Activated naive CD4-positive, alpha-beta T cell treated with anti-CD3 and anti-CD28 coated beads for 36 hours (primary cell): ENCODE measurements at places on chromosomes 11 and 22.
A peak's percentile ranks its signal among the peaks of the same experiment; 100 is the strongest.

- peak; percentile 89 for DNase-seq
- peaks cover 3% of the 10 kb centered on the region for H3K27me3 ChIP-seq
- no peaks in the 10 kb centered on the region for H3K36me3 ChIP-seq
- H3K4me3 ChIP-seq, result no peak overlapping the region
- no peak overlapping the region for H3K27ac ChIP-seq
Observed at GRCh38 chr11:127843483-127844396, 743.6 kb downstream of the ETS1 start.

DNA sequence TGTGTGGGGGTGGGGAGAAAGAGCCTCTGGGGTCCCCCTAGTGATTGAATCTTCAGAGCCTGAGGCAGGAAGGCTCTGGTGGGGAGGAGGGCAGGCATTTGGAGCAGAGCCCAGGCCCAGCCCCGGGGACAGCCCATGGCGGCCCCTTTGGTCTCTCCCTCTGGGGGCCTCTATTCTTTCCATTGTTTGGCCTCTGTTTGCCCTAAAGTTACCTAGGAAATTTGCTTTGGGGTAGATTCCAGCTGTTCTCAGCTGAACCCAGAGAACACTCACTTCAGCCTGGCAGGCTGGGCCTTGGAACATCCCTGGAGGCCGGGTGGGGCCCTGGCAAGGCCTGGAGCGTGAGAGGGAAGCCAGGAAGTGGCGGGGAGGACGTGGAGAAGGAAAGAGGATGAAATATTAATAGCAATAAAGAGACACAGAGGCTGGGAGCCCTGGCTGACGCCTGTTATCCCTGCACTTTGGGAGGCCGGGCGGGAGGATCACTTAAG, 22.9 kb upstream of the A4GALT start:
- no peaks in the 10 kb centered on the region for H3K27me3 ChIP-seq
- H3K27ac ChIP-seq, result no peak overlapping the region
- DNase-seq, result no peak

GRCh38 chr22:46108564-46109473, 41.5 kb upstream of the PPARA start:
- H3K27me3 ChIP-seq, result no peaks in the 10 kb centered on the region
- H3K27ac ChIP-seq, result peak overlapping the region; percentile 56
- no peaks in the 10 kb centered on the region for H3K4me1 ChIP-seq
- no peak overlapping the region for H3K4me3 ChIP-seq
- H3K36me3 ChIP-seq, result no peaks in the 10 kb centered on the region

DNA sequence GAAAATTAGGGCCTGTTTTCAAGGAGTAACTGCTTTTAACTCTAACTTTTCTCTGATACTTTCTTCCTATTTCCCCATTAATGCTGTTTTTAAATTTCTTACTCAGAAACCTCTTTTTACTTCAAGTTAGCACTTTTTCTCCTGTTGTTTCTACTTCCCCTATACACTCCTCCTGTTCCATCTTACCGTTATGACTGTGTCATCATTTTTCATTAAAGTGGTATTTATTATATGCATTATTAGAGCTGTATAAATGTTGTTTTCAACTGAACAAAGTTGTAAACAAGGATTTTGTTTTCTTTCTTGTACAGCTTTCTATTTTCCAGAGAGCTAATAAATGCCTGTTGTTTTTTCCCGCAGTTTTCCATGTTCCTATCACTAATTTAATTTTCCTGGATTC, 84.6 kb downstream of the EXT2 start:
- H3K36me3 ChIP-seq, result peaks cover 12% of the 10 kb centered on the region
- no peak overlapping the region for H3K27ac ChIP-seq
- no peak for DNase-seq
- H3K4me1 ChIP-seq, result no peaks in the 10 kb centered on the region

DNA sequence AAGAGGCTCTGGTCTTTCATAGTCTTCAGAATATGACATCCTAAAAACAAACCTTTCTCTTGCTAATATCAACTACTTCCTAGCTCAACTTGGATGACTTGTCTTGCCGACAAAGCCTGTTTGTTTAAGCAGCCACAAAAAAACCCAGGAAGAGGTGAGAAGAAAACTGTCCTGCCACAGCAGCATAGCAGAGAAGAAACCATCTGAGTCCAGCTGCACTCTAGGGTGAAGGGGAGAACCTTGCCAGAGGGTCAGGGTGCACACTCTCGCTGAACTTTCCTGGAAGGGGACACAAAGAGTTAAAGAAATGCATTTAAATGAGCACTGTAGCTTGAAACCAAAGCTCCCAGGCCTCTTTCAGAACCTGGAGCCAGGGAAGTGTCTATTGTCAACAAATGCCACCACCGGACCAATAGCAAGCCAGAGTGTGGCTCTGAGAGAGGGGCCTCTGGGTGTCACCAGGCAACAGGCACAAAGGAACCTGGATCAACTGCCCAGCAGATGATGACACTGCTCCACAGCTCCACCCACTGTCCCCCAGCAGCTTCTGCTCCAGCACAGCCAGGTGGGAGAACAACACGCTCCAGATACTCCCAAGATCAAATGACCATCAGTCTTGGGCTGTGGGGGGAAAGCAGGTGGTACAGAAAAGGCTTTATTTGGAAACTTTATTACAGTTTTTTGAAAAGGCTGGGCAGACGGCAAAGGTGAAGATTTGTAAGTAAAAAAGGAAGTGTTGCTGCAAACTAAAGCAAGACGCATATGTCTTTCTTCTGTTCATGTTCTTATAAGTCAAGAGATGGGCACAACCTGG, 105.7 kb downstream of the RASSF10 start:
- no peaks in the 10 kb centered on the region for H3K4me1 ChIP-seq
- no peak overlapping the region for H3K27ac ChIP-seq
- H3K4me3 ChIP-seq, result no peak overlapping the region
- peak; percentile 13 for DNase-seq
- H3K27me3 ChIP-seq, result peaks cover 17% of the 10 kb centered on the region

DNA sequence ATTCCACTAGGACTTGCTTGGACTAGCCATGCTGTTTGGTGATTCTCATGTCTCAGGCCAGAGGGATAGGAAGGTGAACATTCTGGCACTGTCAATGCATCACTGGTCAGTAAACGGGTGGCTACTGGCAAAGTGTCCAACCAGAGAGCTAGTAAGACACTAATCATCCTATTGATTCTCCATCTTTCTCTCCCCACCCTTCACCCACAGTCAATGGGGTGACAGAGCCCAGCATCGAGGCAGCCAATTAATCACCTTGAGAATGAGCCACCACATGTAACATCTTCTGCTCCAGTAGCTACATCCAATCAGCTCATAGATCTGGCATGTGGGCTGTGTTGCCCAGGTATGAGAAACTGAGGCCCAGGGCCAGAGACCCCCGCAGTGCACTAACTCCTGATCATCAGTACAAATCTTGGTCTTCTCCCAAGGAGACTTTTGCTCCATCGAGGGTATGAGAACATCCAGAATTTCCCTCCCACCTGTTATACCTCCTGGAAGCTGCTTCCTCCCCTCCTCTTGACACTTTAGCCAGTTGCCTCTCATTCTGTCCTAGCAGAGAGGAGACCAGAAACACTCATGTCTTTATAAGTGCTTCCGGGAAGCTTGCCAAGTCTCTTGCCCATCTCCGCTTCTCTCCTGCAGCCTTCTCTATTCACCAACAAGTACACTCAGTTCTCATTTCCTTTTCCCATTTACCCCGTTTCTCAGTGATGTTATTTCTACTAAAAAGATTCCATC, 17.0 kb downstream of the HTR3A start:
- peaks cover 24% of the 10 kb centered on the region for H3K27me3 ChIP-seq
- no peak for DNase-seq
- no peak overlapping the region for H3K4me3 ChIP-seq
- no peaks in the 10 kb centered on the region for H3K36me3 ChIP-seq
- no peaks in the 10 kb centered on the region for H3K4me1 ChIP-seq

DNA sequence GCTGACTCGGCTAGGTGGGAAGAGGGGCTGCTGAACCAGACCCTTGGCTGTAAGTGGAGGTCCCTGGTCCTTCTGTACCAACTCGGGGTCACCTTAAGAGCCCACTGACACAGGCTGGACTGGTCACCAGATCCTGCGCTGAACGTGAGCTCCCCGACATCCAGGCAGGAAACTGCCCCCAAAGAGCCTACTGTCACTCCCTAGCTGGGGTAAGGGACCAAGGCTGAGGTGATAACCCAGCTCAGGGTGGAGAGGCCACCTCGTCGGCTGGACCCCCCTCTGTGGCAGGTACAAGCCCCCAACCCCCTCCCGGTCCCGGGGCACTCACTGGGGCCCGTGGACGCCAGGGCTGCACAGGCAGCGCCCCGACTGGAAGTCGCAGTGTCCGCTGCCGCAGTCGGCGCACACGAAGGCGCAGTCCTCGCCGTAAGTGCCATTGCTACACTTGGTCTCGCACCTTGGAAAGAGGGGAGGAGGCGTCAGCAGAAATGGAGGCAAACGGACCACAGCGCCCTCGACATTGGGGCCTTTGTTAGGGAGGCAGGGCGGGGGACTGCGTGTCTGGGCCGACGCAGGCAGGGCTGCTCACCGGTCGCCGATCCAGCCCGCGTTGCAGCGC, 7.4 kb downstream of the SCARF2 start:
- peak overlapping the region; percentile 74 for H3K4me3 ChIP-seq
- DNase-seq, result no peak
- no peak overlapping the region for H3K27ac ChIP-seq

DNA sequence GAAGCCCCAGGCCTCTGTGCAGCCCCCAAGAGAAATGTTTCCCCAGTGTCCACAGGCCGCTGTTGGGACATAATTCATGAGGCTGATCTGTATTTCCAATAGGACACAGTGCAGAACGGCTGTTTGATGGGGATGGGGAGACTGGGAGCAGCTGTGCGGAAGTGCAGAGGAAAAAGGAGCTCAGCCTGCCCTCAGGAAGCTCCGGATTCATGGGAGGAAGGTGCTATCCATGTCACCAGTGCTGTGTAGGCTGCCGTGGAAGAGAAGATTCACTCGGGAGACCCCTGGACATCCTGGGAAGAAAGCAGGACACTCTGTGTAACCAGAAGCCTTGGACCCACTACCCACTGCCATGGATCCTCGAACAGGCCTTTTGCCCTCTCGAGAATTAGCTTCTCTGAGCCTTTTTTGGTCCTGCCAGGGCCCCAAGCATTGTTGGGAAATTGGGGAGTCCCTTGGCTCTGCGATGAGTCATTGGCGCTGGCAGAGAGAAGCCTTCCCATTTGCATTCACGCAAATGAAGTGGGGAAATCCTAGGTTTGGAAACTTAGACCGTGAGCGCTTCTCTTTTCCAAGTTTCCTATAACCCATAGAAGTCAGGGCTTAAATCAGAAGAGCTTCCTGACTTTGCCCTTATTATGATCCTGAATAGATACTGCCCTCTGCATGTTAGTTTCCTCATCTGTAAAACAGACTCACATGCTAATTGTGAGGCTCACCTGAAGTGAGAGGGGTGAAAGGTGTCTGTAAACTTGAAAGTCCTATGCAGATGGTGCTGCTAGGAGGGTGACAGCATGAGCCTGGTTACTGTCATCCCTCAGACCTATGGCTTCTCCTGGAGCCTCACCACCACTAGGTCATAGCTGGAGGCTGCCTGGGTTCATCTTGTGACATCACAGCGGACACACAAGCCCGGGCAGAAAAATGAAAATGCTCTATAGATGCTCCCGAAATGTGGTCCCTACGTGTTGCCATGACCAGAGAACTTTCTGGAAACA, 229.2 kb upstream of the B3GAT1 start:
- H3K27ac ChIP-seq, result no peak overlapping the region
- H3K4me3 ChIP-seq, result no peak overlapping the region
- no peaks in the 10 kb centered on the region for H3K4me1 ChIP-seq

DNA sequence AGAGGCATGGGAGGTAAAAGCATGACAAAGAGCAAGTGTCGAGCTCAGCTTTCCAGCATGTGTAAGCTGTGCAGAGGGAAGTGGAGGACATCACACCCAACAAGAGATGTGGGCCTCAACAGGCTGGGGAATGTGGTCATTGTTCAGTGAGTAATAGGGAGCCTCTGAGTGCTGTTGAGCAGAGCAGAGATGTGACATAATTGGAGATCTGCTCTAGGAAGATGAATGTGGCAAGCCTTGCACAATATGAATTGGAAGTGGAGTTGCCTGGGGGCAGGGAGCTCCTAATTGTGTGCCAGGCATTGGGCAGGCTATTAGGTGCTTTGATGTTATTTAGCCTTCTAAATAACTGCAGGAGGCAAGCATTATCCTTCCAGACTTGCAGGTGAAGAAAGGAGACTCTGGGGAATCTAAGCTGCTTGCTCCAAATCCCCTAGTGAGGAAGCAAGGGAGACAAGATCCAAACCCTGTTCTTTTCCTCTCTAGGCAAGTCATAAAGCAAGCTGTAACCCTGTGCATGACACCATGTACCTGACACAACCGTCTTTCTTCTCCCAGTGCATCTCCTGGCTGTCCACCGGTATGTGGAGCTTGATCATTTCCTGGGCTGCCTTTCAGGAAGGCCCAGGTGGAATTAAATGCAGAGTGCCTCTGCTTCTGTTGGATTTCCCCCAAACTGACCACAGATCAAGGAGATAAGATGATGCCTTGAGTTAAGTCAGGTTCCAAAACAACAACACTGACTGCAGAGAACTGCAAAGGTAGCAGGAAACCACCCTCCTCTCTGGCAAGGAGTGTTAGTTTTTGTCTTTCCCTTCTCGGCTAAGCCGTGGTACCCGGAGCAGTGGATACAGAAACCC, 221.4 kb downstream of the TENM4 start:
- H3K36me3 ChIP-seq, result no peaks in the 10 kb centered on the region
- H3K4me3 ChIP-seq, result no peak overlapping the region
- H3K4me1 ChIP-seq, result no peaks in the 10 kb centered on the region
- DNase-seq, result no peak

GRCh38 chr11:20048246-20048645, 112.0 kb downstream of the DBX1 start:
- no peaks in the 10 kb centered on the region for H3K36me3 ChIP-seq
- no peak overlapping the region for H3K4me3 ChIP-seq
- H3K4me1 ChIP-seq, result no peaks in the 10 kb centered on the region
- no peak overlapping the region for H3K27ac ChIP-seq

DNA sequence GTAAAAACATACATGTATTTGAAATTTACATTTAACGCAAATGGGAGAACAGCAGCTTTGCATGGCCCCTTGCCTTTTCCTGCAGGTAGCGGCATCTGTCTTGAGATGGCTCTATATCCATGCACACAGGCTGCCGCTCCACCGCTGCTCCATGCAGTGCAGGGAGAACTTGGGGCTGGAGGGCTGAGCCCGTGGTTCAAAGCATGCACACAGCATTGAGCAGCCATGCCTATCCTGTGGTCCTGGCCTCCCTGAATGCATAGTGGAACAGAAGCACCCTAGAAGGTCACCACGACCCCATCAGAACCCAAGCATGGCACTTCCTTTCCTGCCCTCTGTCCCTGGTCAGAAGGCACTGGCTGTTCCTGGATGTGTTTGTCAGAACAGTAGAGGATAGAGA, 35.0 kb upstream of the TP53I11 start:
- DNase-seq, result no peak
- no peaks in the 10 kb centered on the region for H3K36me3 ChIP-seq
- no peaks in the 10 kb centered on the region for H3K4me1 ChIP-seq
- H3K4me3 ChIP-seq, result no peak overlapping the region
- H3K27me3 ChIP-seq, result no peaks in the 10 kb centered on the region

GRCh38 chr11:94737171-94737611, 31.0 kb upstream of the AMOTL1 start:
- H3K4me3 ChIP-seq, result no peak overlapping the region
- H3K27me3 ChIP-seq, result peaks cover 15% of the 10 kb centered on the region
- H3K4me1 ChIP-seq, result peaks cover 18% of the 10 kb centered on the region
- no peak overlapping the region for H3K27ac ChIP-seq
